ENCODE measurements at places on chromosomes 7 and 10.

DNA sequence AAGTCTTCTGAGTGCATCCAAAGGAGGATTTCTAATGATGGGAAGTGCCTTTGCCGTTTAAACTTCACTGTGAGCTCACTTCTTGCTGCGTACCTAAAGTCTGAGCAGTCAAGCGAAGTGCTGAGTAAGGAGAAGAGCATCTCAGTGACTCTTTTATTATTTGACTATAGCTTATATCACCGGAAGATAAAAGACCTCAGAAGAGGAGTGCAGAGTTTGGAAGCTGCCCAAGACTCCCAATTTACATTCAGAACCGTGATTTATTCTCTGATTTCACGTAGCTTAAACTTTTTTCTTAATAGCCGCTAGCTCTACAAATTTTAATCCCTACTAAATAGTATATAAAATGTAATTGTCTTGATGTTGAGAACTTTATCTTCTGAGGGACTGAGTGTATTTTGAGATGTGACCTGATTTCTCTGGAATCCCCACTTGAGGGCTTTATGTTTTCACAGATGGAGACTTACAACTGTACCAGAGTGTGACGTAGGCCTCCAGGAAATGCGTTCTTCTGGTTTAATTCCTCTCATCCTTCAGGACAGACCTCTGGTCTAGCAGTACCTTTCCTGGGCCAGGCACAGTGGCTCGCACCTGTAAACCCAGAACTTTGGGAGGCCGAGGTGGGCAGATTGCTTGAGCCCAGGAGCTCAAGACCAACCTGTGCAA lies 51.1 kb downstream of the CAMK1D start:
- DNase-seq = no peak

DNA sequence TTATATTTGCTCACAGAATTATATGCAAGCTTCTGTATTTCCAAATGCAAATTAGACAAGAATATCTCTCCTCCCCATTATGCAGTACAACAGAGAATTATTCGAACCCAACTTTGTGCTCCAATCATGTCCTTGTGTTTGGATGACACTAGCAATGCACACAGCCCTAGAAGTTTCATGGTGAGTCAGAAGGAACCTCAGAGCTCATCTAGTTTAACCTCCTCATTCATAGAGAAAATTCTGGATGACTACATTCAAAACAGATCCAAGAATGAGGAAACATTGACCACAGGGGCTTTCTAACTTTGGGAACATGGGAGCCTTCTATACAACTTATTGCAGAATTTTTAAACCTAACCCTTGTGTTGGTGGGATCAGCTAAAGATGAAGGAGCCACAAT lies 12.8 kb upstream of the ARID5B start:
- DNase-seq = peak; percentile 18

- DNase-seq = no peak
Measured at GRCh38 chr10:10878963-10879362, 138.7 kb upstream of the CELF2 start.

GRCh38 chr10:45471531-45472310 lies 97.7 kb downstream of the ALOX5 start:
- DNase-seq = no peak

DNA sequence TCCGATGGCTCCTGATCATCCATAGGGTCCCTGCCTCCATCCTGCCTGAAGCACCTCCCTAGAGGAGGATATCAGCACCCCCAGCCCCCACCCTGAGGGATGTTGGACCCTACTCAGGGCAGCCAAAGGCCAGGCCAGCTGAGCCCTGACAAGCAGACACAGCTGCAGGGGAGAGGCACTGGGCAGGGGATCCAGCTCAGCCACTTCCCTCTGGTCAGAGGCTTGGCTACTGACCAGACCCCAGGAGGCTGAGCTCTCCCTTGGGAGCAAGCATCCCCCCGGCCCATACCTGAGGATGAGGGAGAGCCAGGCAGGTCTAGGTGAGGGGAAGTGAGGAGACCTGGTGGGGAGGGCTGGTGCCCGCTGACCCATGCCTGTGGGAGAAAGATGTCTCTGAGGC lies 6.6 kb downstream of the LDB3 start:
- no peak for DNase-seq

DNA sequence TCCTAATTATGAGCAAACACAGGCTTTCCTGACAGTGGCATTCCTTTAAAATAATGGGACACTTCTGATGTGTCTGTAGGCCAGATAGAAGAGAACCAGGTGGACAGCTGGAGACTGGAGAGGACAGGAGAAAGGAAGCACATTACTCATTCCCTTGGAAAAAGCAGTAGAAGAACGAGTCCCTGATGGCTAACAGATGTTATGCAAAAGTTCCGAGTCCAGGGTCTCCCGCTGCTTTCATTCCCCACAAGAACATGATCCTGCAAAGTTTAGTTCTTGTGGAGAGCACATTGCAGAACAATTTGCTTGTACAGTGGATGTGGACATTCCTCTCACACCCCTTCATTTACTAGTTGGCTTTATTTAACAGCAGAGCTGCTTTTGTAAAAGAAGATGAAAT lies 137.6 kb downstream of the GPAM start:
- no peak for DNase-seq

GRCh38 chr10:95783741-95784140 lies 27.8 kb downstream of the ENTPD1 start:
- DNase-seq = peak; percentile 31

DNA sequence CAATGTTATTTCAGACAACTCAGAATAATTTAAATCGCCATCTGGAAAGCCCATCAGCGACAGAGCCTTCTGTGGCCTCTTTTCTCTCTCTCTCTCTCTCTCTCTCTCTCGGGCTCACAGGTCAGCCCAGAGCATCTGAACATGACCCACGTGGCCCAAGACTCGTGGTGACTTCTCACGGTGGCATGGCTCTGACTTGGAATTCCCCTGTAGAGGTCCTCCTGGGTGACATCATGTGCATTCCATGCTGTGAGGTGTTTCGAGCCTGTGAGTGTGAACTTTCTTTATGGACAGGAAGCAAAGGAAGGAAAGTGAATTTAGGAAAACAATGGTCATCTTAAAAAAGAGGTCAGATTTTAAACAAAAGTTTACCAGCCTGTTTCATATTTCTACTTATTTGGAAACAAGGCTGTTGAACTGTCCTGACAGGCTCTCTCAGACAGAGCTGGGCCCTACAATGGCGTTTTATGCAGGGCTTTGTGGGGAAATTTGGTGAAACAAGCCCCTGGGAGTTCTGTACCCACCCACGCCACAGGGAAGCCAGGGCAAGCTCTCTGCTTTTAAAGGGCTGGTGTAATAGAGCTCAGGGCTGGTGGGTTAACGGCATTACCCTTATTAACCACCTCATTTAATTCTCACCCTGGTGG lies 359.7 kb upstream of the ZNF32 start:
- no peak for DNase-seq

GRCh38 chr10:96833220-96834001 lies 1.3 kb downstream of the LCOR start:
- DNase-seq = peak; percentile 45

DNA sequence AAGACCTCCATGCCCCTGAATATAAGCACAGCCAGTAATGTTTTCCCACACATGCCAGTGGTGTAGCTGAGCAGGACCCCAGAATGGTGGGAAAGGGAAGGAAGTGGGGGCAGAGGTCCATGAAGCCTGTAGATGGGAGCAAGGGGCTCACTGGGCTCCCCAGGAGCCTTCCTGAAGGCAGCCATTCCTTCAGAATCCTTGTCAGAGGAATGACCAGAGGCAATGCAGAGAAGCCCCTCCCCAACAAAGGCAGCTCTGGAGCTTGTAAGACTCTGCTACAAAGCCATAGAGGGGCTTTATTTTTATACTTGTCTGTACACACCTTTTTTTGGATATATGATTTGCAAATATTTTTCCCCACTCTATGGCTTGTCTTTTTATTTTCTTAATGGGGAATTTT lies 165.0 kb upstream of the TCF7L2 start:
- no peak for DNase-seq

GRCh38 chr10:79383974-79384606 lies 36.8 kb downstream of the PPIF start:
- DNase-seq = no peak

DNA sequence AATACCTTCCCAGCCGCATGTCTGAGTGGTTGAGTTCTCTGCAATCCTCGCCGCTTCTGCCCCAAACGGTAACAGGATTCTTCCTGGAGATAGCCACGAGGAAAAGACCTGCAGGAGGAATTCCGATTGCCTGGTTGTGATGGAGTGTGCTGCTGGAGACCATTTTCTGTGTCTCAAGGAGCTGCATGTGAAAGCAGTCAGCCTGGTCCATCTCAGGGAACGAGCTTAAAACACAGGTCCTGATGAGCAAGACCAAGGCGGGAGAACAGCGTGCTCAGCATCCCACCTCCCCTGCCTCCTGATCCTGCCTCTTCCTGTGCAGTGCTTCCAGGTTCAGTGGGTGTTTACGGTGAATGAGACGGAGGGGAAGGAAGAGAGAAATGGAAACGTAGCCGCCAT lies 26.5 kb downstream of the VIPR2 start:
- no peak for DNase-seq

GRCh38 chr7:38318803-38319416 lies 45.5 kb upstream of the TARP start:
- DNase-seq = peak; percentile 67

DNA sequence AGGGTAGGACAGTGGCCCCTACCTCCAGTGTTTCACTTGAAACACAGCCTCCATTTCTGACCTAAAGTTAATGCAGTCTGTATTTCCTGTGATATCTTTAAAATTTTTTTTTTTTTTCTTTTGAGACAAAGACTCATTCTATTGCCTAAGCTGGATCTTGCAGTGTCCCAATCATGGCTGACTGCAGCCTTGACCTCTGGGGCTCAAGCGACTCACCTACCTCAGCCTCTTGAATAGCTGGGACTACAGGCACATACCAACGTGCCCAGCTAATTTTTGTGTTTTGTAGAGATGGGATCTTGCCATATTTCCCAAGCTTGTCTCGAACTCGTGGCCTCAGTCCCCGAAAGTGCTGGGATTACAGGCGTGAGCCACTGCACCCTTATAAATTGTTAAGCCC lies 16.7 kb upstream of the MGAM2 start:
- DNase-seq = no peak

DNA sequence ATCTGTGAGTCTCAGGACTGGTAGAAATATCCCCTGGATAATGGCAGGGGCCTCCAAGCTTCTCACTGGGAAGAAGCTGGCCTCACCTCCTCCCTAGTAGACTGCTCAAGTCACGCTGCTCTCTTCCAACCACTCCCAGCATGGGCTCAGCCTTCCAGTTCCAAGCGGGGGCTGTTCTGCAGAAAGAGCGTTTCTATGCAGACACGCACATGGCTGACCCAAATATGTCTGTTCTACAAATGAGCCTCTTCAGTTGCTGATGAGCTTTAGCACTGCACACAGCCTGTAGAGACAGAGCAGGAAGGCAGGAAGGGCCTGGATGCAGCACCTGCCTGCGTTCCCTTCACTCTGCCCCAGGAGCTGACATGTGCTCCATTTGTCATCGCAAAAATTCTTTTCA lies 523.9 kb upstream of the MGMT start:
- DNase-seq = no peak

DNA sequence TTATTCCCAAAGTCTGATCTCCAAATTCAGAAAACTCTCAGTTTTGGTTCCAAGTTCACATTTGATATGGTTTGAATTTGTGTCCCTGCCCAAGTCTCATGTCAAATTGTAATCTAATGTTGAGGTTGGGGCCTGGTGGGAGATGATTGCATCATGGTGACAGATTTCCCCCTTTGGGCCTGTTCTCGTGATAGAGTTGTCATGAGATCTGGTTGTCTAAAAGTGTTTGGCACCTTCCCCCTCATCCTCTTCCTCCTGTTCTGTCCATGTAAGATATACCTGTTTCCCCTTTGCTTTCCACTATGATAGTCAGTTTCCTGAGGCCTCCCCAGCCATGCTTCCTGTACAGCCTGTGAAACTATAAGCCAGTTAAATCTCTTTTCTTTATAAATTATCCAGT lies 138.6 kb downstream of the ARL4A start:
- DNase-seq = no peak

GRCh38 chr10:4354382-4354812 lies 471.6 kb upstream of the AKR1E2 start:
- no peak for DNase-seq

DNA sequence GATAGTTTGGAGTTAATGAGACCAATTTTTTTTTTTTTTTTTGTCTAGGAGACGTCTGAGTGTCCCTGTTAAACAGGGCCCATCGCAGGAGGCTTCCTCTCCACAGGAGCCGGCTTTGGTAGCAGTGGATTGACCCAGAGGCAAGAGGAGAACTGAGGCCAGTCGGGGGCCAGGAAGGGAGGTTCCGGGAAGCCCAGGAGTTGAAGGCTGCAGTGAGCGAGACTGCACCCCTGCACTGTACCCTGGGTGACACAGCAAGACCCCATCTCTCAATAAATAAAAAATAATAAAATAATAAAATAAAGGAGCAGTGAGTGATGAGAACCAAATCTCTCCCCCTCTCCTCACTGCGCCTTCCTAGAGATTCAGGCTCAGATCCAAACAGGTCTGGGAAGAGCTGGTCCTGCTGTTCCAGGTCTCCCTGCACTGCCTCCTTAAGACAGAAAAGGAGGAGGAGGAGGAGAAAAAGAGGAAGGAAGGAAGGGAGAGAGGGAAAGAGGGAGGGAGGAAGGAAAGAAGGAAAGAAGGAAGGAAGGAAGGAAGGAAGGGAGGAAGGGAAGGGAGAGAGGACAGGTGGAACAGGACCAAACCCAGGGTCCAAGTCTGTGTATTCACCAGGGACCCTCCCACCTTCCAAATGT lies 3.5 kb downstream of the MNX1 start:
- no peak for DNase-seq

- DNase-seq = no peak
Measured at GRCh38 chr10:49254556-49255318, 44.2 kb upstream of the C10orf71 start.

DNA sequence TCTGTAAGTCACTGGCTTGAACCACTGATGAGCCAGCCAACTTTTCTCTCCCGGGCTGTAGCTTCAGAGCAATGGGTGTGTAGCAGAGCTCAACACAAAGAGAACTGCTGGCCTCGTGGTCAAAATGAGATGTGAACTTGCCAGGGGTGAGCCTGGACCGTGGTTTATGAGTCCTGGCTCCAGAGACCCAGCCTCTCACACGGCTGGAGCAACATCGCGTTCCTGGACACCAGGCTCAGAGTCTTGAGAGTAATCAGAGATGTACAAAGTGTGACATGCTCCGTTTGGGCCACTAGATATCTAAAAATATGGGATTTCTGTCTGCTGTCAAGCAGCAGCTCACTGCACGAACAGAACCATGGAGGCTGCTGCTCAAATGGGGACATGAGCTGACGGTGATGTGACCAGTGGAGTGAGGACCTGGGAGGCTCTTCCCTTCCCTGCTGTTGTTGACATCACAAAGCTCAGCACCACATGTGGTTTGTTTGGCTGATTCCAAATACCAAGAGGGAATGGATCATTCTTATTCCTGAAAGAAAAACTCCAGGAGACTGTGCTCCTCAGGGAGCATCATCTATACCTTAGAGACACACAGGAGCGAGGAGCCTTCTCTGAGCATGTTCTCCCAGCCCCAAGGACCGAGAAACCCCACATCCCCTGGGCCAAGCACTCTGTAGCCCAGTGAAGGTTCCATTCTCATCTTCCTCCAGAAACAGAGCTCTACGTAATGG lies 9.2 kb upstream of the SVIL start:
- no peak for DNase-seq
